Thymus (tissue), 14 donors: ENCODE measurements at places on chromosomes 6 and 20. TPM values are rescaled to one million over a fixed set of nuclear protein-coding genes. Genes with fewer than 3 reads are reported as not detected.
A peak's percentile ranks its signal among the peaks of the same experiment; 100 is the strongest.

- no peak for DNase-seq
- H3K36me3 ChIP-seq = no peaks in the 10 kb centered on the region
- no peak overlapping the region for H3K4me3 ChIP-seq
These were observed 36.4 kb upstream of the NELFCD start for GRCh38 chr20:58944610-58945009.

DNA sequence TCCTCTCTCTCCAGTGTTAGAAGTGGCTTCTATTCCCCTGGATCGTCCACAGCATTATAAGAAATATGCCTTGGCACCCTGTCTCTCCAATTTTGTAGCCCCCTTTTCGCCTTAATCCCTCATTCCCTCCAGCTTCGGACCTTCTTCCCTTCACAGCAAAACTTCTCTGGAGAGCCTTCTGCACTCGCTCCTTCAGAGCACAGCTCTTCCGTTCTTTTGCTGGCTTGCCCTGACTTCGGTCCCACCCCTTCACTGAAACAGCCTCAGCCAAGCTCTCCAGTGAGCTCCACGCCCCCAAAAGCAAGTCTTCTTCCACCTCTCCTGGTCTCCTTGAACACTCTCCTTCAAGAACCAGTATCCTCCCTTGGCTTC lies 134.7 kb upstream of the RNF24 start:
- peak overlapping the region; percentile 47 for H3K4me3 ChIP-seq
- no peak overlapping the region for H3K27ac ChIP-seq
- peaks cover 12% of the 10 kb centered on the region for H3K27me3 ChIP-seq
- H3K4me1 ChIP-seq = peaks cover 24% of the 10 kb centered on the region

DNA sequence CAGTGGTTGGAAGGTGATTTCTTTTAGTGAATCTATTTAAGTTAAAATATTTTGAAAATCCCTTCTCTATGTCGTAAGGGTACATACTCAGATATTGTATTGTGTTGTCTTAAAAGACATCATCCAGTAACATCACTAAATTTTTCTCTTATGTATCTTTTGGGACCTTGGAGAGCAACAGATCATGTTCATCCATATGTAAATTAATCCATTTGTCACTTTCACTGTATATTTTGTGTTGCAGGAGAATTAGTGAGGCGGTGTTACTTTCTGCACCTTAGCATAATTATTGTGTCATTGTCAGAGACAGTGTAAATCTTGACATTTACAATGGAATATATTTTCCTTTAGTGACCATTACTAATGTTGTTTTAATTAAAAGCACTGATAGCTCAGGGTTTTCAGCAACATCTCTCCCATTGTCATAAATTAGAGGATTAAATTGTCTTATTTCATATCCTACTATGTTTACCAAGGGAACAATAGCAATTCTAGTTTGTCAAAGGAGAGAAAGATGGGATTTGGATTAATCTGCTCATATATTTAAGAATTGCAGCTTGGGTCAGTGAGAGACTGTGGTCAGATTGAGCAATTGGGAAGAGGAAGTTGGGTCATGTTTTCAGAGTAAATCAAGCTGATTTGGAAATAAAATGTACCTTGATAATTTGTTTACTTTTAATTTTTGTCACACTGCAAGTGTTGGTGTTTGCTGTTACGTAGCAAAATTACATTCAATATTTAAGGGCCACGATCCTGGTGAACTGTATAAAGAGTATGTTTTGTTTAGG lies 22.7 kb downstream of the DOK5 start:
- DNase-seq = no peak

UNC5CL gene
- 5.8 TPM for polyA plus RNA-seq

GRCh38 chr6:107931894-107932293 lies 26.1 kb downstream of the SEC63 start:
- DNase-seq = no peak
- no peak overlapping the region for H3K4me3 ChIP-seq
- no peaks in the 10 kb centered on the region for H3K4me1 ChIP-seq
- H3K27ac ChIP-seq = no peak overlapping the region
- peaks cover 7% of the 10 kb centered on the region for H3K36me3 ChIP-seq

DNA sequence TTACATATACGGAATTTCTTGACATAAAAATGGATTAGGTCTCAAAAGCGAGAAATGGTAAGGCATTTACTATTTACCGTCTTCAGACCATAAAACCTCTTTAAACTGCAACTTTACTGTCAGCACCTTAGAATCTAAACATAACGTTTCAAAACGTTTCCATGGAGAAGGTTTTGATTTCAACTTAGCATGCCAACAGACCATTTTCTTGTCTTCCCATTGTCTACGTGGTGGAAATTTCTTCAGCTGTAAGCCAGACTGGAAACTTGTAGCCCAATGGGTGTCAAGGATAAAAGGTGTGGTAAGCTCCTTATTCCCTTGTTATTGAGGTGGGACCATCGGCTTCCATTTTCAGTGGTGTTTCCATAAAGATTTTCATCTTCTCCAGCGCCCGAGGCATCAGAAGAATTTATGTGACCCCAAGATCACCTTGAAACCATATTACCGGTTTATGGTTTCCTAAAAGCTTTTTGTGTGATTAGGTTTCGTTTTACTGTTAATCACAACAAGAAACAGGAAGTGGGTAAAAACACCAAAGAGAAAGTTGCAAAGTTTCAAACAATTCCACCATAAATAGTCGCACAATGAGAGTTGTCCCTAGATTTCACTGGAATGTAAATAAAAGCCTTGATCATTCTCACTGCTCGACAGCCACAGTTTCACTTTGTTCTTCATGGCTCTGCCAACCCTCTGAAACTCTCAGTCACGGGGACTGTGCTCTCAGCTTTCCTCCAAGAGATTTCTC lies 63.0 kb upstream of the CD2AP start:
- peak overlapping the region; percentile 52 for H3K27ac ChIP-seq
- no peaks in the 10 kb centered on the region for H3K36me3 ChIP-seq
- H3K4me3 ChIP-seq = peak overlapping the region; percentile 34

- H3K36me3 ChIP-seq = no peaks in the 10 kb centered on the region
- no peaks in the 10 kb centered on the region for H3K4me1 ChIP-seq
- no peaks in the 10 kb centered on the region for H3K27me3 ChIP-seq
- H3K4me3 ChIP-seq = no peak overlapping the region
These were observed 51.4 kb upstream of the LGSN start for GRCh38 chr6:63371104-63371715.
